ENCODE measurements at places on chromosomes 6 and 20.

DNA sequence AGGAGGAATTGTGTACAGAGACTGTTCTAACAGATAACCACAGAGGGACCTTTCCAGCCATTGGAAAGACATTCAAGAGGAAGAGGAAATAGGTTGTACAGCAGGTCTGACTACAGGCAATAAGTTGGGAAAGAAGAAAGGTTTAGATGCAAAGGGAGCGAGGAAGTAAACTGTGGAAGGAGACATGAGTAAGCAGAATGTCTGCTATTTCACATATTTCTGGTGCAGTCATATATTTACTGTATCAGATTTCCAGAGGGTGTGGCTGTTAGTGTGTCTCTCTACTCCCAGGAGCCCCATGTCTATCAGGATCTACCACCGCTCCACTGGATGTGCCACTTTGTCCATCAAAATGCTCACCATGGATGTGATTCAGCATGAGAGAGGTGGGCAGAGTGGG lies 25.9 kb downstream of the MRS2 start:
- DNase-seq = no peak

GRCh38 chr6:119865466-119866350 lies 516.1 kb upstream of the MAN1A1 start:
- no peak for DNase-seq

DNA sequence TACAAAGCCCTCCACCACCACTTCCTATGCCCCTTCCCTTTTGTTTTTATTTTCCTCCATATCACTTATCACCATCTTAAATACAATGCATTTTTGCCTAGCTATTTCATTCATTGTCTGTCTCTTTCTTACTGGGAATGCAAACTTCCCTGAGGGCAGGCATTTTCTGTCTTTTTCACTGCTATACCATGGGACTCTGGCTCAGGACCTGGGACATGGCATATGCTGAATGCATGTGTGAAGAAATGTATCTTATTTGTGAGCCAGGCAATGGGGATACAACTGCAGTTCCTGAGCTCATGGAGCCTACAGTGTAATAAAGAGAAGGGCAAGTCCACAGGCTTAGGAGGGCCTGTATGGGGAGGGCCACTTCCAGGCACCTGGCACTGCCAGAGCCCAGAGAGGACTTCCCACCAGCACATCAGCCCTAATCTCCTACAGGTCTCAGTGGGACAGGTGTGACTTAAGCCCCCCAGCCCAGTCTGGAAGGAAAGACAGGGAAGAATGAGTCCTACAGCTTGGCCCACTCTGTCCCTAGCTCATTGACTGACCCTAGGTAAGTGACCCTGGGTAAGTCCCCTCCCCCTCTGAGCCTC lies 43.2 kb downstream of the TFEB start:
- DNase-seq = no peak

DNA sequence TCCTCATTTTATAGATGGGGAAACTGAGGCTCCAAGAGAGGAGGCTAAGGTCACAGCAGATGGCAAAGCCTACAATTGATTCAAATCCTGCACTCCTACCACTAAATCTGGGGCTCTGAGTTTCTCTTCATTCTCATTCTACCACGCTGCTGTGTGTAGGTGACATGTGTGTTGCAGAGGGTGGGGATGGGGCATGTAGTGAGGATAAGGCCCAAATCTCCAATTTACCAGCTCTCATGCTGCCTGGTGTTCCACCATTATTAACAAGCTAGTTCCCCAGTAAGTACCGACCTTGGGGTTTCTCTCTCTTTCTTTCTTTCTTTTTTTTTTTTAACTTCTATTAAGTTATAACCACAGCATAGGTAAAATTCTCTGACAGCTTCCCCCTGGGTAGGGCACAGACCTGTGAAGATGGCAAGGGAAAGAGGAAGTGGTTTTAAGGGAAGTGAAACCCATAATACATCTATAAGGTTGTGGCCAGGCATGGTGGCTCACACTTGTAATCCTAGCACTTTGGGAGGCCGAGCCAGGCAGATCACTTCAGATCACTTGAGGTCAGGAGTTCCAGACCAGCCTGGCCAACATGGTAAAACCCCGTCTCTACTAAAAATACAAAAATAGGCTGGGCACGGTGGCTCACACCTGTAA lies 13.0 kb upstream of the MATN4 start:
- no peak for DNase-seq

DNA sequence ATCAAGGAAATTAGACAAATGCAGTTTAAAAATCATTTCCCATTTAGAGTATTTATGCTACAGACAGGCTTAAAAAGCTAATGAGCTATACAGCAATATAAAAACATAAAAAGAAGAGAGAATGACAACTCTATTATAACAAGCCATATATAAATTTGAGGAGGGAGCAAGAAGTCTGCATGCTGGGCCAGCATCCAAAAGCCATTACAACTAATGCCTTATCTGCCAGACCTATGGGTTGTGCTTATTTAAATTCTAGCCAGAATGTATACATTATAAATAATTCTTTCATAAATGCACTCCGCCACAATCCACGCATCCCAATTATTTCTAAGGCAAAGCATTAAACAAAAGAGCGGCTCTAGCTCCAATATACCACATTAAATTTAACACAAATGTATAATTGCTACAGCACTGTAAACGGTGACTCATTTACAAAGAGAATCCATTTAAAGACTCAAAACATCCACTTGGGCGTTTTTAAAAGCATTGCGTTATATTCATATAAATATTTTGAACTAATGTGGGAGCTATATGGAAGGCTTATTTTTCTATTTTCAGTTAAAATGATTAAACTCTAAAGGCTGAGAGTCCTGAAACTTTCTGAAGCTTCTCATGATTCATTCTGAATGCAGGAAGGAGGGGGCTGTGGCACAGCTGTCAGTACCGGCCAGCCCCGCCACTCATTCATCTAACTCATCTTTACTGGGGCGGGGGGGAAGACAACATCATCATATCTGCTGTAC lies 37.7 kb upstream of the RAB22A start:
- DNase-seq = no peak

GRCh38 chr6:92779746-92780145 lies 639.6 kb downstream of the EPHA7 start:
- DNase-seq = no peak

DNA sequence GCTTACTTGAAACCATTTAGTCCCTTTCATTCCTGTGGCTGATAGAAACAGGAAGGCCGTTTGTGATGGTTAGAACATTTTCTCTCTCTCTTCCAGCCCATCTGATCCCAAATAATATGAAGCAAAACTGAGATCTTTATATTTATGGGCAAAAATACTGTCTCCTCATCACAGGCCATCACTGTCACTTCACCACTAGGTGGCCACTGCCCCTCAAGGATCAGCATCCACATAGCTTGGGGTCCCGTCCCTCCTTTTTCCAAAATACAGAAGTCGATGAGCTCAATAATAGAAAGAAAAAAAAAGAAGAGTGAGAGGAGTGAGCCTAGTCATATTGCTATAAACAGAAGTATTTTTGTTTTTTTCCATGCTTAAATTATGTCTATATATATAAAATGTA lies 46.4 kb upstream of the LAMP5 start:
- no peak for DNase-seq

GRCh38 chr6:37365791-37366190 lies 12.0 kb downstream of the RNF8 start:
- DNase-seq = no peak

DNA sequence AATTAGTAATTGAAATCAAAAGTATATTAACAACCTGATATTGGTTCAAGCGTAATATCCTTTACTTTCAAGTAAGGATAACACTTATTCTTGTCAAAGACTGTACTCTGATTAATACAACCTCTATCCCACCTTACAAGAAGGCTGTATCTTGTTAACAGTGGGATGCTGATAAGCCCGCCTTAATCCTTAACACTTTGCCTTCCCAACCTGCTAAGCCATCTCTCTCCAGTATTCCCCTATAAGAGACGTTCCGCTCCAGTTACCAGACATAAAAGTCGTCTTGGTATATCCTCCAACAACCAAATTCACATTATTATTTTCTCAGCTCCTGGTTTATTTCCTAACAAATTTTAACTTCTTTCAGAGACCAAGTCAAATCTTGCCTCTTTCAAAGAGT lies 2.0 kb downstream of the BTBD9 start:
- DNase-seq = no peak

GRCh38 chr20:58328836-58329235 lies 19.3 kb downstream of the RAB22A start:
- DNase-seq = no peak

DNA sequence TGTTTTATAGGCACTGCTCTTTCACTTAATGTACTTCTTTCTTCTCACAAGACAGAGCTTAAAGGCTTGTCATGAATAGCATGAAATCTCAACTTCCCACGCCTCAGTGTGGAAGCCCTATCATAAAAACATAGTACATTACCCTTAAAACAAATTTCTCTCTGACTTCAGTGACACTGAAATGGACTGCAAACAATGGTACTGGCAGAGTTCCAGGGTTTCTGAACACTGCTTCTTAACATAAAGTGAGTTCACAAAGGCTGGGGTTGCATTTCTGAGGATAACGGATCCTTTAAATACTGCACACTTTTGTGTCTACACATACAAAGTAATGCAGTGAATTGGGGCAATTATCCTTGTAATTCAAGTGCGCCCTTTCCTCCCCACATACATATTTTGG lies 32.3 kb upstream of the PLEKHG1 start:
- DNase-seq = no peak

- no peak for DNase-seq
Observed at GRCh38 chr20:23136893-23137745, 51.0 kb upstream of the CD93 start.

DNA sequence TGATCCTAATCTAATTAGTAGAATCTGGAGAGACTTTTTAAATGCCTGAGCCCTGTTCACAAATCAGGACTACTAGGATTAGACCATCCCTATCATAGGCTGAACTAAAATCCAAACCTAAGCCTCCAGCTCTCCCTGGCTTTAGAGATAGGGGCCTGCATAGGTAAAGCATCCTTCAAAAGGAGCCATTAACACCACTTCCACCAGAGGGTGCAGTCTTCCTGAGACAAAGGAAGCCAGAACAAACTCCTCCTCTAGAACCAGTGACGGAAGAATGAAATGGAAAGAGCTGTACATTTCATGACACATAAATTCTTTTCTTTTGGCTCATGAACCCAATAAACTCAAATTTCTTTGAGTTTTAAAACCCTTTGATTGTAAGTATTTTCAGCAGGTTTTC lies 291.2 kb upstream of the ADGRB3 start:
- DNase-seq = no peak

- DNase-seq = no peak
Observed at GRCh38 chr6:114428341-114428740, 85.5 kb upstream of the HS3ST5 start.

DNA sequence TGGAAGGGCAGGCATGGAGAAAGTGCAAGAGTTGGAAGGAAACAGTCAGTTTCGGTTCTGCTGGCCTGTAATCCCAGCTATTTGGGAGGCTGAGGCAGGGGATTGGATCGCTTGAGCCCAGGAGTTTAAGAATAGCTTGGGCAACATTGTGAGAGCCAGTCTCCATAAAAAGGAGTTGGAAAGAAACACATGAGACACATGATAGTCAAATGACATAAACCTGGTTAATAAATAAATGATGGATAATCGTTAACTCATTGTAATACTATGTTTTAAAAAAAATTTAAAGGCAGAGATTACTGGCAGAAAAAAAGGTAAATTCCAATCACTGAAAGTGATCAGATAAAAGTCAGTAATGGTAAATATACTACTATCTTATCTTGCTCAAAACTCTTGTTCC lies 37.2 kb upstream of the PHACTR1 start:
- no peak for DNase-seq

DNA sequence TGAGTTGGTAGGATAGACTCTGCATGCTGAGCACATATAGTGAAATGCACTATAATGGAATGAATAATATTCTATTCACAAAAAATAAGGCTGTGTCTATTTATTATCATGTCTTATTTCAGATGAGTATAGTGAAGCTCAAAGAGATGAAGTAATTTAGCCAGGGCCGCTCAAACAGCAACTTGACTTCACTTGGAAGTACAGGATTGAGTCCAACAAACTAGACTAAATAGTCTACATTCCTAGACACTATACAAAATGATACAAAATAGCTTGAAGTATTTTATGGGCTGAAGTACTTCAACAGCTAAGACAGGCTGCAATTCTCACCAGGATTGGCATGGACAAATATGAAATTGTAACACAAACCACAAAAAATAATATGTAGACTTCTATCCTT lies 144.5 kb upstream of the DST start:
- DNase-seq = no peak

GRCh38 chr20:49505518-49505917 lies 23.1 kb upstream of the KCNB1 start:
- no peak for DNase-seq

- DNase-seq = no peak
Observed at GRCh38 chr20:6726761-6727160, 40.7 kb upstream of the BMP2 start.

GRCh38 chr6:132068766-132069165 lies 117.6 kb upstream of the CCN2 start:
- no peak for DNase-seq

DNA sequence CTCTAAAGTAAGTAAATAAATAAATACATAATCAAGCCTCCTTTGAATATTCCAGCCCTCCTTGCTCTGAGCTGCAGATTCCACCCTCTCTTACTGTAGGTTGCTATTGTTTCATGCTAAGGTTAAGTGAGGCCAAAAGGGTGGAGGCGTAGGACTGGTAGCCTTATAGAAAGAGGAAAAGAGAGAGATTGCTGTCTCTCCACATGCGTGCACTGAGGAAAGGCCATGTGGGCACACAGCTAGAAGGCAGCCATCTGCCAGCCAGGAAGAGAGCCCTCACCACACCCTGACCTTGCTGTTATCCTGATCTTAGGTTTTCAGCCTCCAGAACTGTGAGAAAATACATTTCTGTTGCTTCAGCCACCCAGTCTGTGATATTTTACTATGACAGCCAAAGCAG lies 87.4 kb upstream of the SHLD1 start:
- DNase-seq = no peak

DNA sequence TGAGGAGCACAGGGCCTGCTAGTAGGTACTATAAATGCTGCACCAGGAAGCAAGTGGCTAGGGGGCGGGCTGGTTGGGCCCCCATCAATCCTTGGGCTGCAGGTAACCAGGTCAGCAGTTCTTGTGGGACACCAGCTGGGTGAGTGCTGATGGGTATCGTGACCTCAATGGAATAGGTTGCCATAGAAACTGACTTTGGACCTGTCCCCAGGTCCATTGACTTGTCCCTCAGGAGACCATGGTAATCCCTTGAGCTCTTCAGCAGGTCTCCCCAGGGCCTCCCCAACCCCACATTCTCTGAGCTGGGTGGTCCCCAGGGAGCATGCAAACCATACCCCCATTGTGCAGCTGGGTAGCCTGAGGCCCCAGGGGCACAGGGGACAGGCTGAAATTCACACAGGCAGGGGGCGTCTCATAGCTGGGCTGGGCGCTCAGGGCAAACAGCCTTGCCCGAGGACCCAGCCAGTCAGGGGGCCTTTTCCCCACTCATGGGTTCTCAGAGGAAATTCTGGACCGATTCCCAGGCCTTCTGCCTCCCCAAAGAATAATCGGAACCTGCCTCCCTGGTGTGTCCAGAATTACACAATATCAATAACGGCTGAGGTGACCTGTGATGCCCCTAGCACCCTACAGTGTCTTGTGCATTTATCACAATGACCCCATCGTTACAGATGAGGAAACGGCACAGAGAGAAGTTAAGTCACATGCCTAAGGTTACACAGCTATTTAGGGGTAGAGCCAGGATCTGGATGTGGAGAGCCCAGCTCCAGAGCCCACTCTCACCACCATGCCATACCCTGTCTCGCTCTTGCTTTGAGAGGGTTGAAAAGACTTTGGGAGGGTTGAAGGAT lies 35.9 kb downstream of the SRC start:
- DNase-seq = no peak

- no peak for DNase-seq
Observed at GRCh38 chr6:112254921-112255320, 554 bp upstream of the LAMA4 start.

- no peak for DNase-seq
Observed at GRCh38 chr20:45484676-45485075, 15.1 kb downstream of the WFDC2 start.
